ENCODE measurements at places on chromosomes 4 and X. TPM values are rescaled to one million over a fixed set of nuclear protein-coding genes. Genes with fewer than 3 reads are reported as not detected.

The NSUN7 gene
- 4.1 TPM for total RNA-seq

The PABPC1L2B gene
- not detected for total RNA-seq

DNA sequence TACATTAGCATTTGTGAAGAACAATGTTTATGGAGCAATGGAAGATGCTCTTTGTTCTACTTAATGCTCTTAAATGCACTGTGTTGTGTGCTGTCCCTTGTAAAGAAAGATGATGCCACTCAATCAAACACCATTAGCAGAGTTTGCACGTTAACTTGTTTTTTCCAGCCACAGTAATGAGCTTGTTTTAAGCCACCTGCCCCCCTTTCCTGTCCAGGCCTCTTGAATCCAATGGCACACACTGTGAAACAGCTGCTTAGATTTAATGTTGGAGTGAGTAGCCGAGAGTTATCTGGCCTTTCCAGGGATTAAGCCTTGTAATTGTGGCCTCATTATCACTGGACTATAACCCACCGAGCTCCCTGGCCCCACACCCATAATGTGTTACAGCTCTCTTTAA, 86.0 kb downstream of the PAK3 start:
- DNase-seq, result no peak

The CC2D2A gene
- total RNA-seq, result 53.9 TPM

The PNMA6A gene
- 7.4 TPM for total RNA-seq

DNA sequence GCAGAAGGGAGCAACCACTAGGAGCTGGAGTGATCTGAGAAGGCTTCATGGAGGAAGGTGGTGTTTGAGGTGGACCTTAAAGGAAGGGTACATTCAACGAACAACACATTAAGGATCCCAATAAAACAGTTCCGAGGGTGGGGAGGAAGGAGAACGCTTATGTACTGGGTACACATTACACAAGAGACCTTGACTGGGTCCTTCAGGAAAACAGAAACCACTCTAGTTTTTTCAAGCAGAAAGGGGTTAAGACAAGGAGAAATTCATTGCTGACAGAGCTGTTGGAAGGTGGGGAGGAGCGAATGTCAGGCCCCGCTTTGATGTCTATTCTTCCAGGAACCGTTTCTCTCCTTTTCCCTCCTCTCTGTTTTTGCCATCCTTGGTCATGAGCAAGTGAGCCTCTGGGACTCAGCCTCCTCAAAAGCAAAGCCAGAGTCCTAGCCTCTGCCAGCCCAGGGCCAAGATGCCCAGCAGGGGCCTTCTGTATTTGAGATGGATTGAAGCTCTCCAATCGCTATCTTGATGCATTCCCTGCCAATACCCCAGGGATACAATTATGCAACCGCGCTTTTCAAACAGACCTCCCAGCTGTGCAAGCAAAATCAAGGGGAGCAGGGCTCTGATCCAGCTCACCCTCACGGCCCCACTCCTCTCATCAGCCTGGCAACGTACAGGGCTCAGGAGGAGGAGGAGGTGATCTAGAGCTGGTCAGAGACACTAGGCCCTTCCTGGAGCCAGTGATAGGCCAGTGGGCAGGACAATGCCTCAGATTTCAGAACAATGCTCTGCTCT, 48.4 kb downstream of the ZBTB49 start:
- DNase-seq, result no peak
